ENCODE measurements at places on chromosomes 4 and X.

GRCh38 chrX:9355739-9356138 is 109.1 kb upstream of the TBL1X start:
- no peak for DNase-seq

- DNase-seq: no peak
These were observed 795.4 kb upstream of the MAGEB2 start for GRCh38 chrX:29419774-29420553.

- no peak for DNase-seq
These were observed 256.7 kb downstream of the SPOCK3 start for GRCh38 chr4:166977596-166977995.

DNA sequence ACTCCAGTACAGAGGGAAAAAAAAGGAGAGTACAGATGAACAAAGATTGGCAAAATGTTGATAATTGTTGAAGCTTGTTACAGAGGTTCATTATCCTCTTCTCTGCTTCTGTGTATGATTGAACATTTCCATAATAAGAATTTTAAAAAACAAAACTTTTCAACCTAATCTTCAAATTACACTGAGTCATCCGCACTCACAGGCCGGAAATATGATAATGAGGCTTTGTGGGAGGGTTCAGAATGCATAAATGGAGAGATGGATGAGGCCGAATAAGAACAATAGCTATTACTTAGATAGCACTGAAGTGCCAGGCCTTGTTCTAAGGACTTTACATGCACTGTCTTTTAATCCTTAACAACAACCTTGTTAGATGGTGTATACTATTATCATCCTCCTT is 4.6 kb upstream of the ERCC6L start:
- no peak for DNase-seq

DNA sequence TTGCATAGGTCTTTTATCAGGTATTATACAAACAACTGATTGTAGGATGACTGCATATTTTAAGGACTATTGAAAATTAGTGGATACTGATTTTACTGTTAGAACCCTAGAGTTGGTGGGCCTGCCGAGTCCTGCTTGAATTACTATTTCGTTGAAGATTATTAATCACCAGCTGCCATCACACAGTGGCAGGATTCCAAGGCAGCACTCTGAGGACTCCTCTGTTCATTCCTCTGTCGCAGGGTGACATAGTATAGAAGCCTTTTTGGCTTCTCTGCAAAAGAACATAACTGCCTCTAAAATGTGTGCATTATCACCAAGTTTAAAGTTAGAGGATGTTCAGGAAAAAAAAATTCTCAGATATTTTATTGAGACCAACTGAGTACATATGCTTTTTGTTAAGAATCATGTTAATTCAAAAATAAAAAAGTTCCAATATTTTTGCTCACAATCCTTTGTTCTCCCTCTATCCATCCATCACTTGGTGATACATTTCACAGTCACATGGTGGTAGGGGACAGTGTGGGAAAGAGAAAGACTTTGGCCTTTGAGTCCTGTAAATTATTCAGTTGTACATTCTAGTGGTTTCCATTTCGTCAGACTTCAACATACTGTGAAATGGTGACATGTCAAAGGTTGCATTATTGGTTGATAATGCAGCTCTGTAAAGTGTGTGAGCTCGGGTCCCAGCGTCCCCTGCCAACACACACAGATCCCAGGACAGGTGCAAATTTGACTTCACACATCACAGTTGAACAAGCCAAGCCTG is 332.5 kb downstream of the GRID2 start:
- no peak for DNase-seq

- no peak for DNase-seq
These were observed 153.7 kb downstream of the AWAT2 start for GRCh38 chrX:69896046-69896445.

All from smooth muscle cell of the brain vasculature (primary cell).